ENCODE measurements at places on chromosomes 7 and 10.

GRCh38 chr10:3570855-3571266, 214.1 kb downstream of the KLF6 start:
- no peak for DNase-seq

GRCh38 chr10:3763035-3763456, 22.0 kb downstream of the KLF6 start:
- no peak for DNase-seq

- DNase-seq = no peak
Observed at GRCh38 chr10:59876695-59877094, 29.7 kb downstream of the CCDC6 start.

DNA sequence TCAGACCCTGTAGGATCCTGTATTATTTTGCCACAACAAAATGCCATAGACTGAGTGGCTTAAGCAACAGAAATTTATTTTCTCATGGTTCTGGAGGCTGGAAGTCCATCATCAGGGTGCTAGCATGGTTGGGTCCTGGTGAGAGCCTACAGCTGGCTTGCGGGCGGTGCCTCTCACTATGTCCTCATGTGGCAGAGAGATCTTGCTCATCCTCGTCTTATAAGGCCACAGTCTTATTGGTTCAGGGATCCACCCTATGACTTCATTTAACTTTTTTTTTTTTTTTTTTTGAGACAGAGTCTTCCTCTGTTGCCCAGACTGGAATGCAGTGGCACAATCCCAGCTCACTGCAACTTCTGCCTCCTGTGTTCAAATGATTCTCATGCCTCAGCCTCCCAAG, 90.9 kb downstream of the LSM5 start:
- DNase-seq = no peak

DNA sequence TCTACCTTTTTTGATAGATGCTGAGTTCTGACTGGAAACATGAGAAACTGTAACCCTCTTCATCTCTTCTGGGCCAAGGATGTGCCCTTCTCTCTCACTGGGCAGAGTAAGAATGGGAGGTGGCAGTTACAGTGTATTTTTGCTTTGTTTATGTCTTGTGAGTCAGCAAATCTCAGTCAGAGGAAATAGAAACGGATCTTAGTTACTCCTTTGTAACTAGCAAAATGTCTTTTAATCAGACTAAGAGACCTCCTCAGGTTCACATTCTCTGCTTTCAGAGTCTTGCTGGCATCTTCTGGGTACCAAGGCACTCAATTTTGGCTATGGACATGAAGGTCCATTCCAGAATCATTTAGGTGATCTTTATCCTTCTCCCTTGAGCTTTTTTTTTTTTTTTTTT, 70.9 kb downstream of the HHEX start:
- DNase-seq = no peak

- DNase-seq = no peak
Observed at GRCh38 chr10:86367152-86367951, 757 bp upstream of the GRID1 start.

DNA sequence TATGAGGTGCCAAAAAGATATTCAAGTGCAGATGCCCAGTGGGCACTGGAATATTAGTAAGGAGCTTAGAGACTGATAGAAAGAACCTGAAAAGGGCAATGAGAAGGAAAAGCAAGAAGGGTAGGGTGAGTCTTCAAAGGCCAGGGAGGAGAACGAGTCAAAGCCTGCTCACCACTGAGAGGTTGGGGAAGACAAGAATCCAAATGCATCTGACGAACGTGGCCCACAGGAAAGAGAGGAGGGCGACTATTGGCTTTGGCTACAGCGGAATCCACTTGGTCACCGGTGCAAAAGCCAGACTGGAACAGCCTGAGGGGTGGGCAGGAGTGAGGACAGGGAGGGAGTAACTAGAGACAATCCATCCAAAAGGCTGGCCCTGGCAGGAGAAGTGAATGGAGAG, 216.7 kb upstream of the KLF14 start:
- DNase-seq = no peak

All from stimulated activated CD4-positive, alpha-beta T cell treated with anti-CD3 and anti-CD28 coated beads, Interleukin-4, amount 100 ng/mL, for 4 hours (primary cell).